ENCODE measurements at places on chromosomes 3 and 15.
A peak's percentile ranks its signal among the peaks of the same experiment; 100 is the strongest.

GRCh38 chr3:123971406-123971805 is 10.4 kb upstream of the CCDC14 start:
- DNase-seq, result no peak

DNA sequence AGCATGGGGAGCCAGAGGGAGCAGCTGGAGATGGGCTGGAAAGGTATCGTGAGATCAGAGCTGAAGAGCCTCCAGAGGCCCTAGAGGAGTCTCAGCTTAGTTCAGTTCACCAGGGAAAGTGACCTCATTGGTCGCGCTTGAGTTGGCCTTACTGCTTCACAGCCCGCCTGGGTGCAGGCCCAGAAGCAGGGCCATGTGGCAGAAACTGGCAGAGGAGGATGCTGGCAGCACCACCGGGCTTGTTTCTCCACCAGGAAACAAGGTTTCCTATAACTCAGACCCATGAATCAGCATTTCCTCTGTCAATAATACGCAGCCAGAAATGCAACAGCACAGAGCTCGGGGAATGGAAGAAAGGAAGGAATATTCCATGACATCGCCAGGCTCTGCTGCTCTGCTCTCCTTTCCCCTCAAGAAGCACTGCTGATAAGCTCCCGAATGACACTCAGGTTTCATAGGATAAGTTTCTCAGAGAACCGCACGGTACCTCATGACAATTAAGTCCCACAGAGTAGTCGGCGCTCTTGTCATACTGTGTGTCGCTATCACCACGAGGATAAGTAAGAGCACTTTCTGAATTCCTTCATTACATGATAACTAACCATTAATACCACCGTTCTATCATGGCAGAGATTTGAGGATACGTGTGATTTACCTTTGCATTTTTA is 147.1 kb upstream of the LPP start:
- peak; percentile 34 for DNase-seq

GRCh38 chr15:90877315-90877714 is 7.0 kb upstream of the FES start:
- no peak for DNase-seq

GRCh38 chr15:33706173-33706572 is 262.1 kb upstream of the CHRM5 start:
- DNase-seq, result no peak

DNA sequence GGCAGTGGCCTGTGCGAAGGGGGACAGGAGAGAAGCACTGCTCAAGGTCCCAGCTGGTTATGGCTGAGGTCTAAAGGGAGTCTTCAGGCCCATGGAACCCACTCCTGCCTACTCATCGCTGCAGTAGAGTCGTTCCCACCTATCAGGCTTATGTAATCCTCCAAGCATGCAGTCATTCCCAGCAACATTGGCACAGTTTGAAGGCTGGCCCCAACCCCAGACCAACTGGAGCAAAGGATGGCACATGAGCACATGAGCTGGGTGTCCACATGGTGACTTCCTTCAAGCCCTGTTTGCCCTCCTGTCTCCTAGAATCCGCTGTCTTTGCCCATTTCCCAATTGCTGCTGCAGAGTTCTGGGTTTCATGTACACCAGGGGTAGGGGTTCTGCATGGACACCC is 60.5 kb upstream of the FGD5 start:
- DNase-seq, result no peak

DNA sequence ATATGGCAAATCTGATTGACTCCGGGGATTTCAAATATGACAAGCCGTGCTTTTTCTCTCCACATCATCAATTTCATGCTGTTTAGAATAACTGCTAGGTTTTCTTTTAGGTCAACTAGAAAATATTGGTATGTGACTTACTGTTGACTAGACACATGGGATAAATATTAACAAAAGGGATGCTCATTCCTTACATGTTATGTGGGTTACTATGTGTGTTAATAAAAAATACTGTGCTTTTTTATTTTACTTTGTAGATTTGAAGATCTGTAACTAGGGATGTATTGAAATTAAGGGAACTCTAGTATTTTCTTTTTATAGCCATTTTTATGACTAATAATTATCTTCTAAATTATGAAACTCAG is 264.6 kb upstream of the COL8A1 start:
- DNase-seq, result no peak

DNA sequence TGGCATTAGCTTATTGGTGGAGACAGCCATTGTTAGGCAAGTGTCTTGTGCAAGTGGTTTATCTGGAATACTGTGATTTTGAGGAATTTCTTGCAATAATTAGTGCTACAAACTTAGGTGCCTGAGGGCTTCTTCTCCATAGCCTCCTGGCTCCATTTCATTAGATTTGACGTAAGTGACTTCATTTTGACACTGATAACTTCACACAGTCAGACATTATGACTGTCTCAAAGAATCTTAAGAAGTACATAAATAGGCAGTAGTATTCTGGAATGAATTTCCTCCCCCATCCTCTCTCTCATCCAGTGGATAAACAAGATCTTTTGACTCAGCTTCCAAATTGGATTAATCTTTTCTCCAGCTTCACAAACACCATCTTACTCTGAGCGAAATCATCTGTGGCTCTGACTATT is 19.0 kb downstream of the ARL14 start:
- peak; percentile 15 for DNase-seq

- DNase-seq, result peak; percentile 9
Measured at GRCh38 chr3:151933234-151933853, 59.9 kb downstream of the SUCNR1 start.

GRCh38 chr15:100902436-100903167 is 16.6 kb upstream of the LRRK1 start:
- DNase-seq, result peak; percentile 96

GRCh38 chr15:65963911-65964482 is 94.7 kb downstream of the RAB11A start:
- DNase-seq, result no peak

DNA sequence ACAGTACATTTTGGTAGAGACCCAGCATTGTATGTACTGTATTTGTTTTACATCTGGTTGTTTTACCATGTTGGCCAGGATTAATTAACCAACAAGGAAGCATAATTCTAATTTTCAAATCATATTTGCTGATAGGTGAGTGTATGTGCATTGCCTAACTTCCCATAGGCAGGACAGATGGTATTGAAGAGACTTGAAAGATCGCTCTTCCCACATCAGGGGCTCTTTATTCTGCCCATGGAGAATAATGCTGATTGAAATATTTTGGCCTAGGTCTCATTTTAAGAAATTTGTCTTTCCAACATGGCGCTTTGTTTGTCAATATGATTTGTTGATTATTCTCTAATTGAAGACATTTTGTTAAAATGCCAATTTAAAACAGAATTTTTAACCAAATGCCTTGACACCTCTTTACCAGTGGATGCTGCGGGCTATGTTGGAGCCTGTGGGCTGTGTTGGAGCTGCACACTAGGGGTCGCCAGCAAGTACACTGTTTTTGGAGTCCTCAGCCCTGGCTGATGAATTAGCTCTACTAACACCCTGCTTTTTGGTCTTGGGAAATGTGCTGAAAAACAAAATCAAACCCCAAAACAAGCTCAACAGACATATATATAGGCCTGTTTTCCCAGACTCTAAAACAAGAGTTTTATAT is 5.3 kb downstream of the P2RY12 start:
- peak; percentile 48 for DNase-seq

DNA sequence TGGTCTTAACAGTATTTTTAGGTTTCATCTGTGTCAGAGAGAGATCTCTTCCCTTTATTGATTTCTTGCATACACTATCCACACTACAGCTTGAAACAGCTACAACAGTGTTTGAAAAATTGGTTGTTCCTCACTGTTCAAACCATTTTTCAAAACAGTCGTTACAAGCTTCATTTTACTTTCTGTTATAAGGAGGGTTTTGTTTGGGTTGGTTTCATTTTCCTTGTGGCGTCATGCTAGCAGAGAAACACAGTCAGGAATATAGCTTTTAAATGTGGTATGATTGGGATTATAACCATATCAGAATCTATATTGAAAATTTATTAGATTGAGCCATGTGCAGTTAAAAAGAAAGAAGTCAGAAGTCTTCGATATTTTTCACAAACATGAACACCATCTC is 400.6 kb downstream of the ZBTB20 start:
- no peak for DNase-seq

GRCh38 chr3:14431452-14431916 is 29.1 kb downstream of the SLC6A6 start:
- DNase-seq, result no peak

- no peak for DNase-seq
Measured at GRCh38 chr3:12574661-12575060, 17.8 kb downstream of the MKRN2 start.

Data from cardiac fibroblast (primary cell).